Mesendoderm (in vitro differentiated cells): ENCODE measurements at places on chromosomes 11 and 22.

GRCh38 chr22:36455571-36456463 lies 25.6 kb downstream of the TXN2 start:
- DNase-seq = no peak

DNA sequence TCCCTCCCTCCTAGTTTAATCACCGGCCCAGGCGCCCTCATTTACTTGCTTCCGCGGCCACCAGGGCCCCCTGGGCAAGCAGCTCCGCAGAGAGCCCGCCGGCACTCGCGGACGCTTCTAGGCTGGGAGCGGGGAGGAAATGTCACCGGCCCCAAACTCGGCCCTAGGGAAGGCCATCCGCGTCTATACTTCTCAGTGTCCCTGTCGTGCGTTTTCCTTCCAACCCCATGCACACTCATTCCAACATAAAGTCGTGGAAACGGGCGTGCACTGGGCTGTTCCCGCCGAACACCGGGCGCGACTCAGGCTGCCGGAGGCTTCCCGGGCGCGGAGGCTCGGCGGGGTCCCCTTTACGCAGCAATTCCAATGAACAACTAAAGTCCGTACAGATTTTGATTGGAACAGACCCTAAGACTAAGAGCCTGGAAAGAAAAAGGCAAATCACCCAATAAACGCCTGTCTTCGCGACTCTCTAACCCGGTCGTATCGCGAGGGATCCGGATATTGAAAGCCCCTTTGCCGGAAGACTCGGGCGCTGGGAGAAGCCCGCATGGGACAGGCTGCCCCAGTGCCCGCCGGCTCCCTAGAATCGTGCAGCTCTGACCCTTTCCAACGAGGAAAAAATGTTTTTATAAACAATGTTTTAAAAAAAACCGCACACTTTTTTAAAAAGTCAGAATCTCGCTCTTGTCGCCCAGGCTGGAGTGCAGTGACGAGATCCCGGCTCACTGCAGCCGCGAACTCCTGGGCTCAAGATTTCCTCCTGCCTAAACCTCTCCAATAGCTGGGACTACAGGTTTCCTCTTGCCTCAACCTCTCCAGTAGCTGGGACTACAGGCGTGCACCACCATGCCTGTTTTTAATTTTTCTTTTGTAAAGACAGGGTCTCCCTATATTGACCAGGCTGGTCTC lies 1.3 kb upstream of the BARX2 start:
- DNase-seq = peak; percentile 46

GRCh38 chr11:8584511-8584910 lies 9.5 kb downstream of the STK33 start:
- peak; percentile 63 for DNase-seq

- no peak for DNase-seq
Measured at GRCh38 chr11:6932145-6932544, 5.9 kb downstream of the ZNF215 start.

DNA sequence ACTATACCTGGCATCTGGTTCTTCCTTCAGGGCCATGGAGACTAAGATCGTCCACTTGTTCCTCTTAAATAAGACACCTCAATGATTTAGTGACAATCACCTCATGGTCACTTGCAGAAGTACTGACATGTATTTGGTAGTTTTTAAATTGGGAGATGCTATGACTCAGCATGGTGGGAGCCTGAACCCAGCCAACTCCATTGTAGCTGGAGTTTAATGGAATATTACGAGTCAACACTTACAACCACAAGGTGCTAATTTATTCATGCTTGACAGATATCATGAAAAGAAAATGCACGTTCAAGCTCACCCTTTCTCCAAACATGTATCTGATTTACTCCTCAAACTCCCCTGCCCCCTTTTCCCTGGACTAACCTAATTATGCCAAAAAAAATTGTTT lies 16.6 kb upstream of the APOL3 start:
- no peak for DNase-seq
